ENCODE measurements at places on chromosomes 5 and 9. TPM values are rescaled to one million over a fixed set of nuclear protein-coding genes. Genes with fewer than 3 reads are reported as not detected.

GRCh38 chr9:107193251-107193650 is 89.8 kb upstream of the RAD23B start:
- DNase-seq: no peak

GRCh38 chr5:167771571-167771970 is 519.9 kb upstream of the WWC1 start:
- no peak for DNase-seq

- peak; percentile 59 for DNase-seq
These were observed 232.3 kb downstream of the GAS1 start for GRCh38 chr9:86714999-86715398.

- DNase-seq: no peak
These were observed 416.4 kb upstream of the IRX1 start for GRCh38 chr5:3179220-3179619.

DNA sequence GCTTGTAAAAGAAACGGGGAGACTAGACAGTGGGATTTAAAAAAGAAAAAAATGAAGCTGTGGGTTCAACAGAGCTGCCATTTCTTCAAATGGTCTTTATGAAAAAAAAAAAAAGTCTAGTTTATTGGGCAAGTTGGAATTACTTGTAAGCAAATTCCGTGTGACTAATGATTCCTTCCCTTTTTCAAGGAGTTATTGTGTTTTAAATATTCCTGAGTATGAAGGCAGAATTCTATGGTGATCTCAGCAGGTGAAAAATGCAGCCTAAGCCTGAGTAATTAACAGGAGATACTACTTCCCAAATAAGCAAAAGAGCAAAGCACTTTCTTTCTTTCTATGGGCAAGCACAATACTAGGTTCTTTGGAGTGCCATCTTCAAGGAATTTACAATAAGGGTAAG is 481.9 kb downstream of the ZNF608 start:
- no peak for DNase-seq

GRCh38 chr5:117204404-117204803 is 629.8 kb upstream of the SEMA6A start:
- DNase-seq: no peak

DNA sequence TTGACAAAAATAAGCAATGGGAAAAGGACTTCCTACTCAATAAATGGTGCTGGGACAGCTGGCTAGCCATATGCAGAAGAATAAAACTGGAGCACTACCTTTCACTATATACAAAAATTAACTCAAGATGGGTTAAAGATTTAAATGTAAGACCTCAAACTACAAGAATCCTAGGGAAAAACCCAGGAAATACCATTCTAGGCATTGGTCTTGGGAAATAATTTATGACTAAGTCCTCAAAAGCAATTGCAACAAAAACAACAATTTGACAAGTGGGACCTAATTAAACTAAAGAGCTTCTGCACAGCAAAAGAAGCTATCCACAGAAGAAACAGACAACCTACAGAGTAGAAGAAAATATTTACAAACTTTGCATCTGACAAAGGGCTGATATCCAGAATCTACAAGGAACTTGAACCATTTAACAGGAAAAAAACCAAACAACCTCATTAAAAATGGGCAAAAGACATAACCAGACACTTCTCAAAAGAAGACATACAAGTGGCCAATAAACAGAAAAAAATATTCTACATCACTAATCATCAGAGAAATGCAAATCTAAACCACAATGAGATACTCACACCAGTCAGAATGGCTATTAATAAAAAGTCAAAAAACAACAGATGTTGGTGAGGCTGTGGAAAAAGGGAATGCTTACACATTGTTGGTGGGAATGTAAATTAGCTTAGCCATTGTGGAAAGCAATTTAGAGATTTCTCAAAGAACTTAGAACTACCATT is 75.2 kb upstream of the CPEB4 start:
- no peak for DNase-seq

GRCh38 chr5:174229514-174230370 is 184.2 kb downstream of the NSG2 start:
- DNase-seq: no peak

- no peak for DNase-seq
These were observed 40.3 kb downstream of the SERINC5 start for GRCh38 chr5:80215523-80215922.

GRCh38 chr9:36276781-36277181 is 18.5 kb upstream of the GNE start:
- peak; percentile 94 for DNase-seq

- no peak for DNase-seq
These were observed 142.5 kb upstream of the VLDLR start for GRCh38 chr9:2479056-2479565.

DNA sequence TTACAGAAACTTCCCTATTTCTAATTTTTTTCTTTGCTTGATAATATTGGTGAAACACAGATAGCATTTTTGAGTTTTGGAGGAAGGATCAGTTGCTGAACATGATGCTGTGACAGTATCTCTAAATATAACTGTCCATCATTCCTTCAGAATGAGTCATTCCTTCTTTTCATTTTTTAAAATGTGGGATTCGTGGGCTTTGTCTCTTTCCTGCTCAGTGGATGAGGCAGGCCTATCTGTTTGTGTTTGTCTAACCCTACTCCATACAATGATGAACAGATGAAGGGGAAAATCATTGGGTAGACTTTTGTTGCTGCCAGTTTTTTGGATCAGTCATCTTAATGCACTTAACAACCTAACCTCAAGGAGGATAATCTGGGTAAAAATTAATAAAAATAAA is 15.7 kb upstream of the OR13C8 start:
- DNase-seq: peak; percentile 75

GRCh38 chr5:169534311-169534880 is 49.2 kb upstream of the SPDL1 start:
- no peak for DNase-seq

DNA sequence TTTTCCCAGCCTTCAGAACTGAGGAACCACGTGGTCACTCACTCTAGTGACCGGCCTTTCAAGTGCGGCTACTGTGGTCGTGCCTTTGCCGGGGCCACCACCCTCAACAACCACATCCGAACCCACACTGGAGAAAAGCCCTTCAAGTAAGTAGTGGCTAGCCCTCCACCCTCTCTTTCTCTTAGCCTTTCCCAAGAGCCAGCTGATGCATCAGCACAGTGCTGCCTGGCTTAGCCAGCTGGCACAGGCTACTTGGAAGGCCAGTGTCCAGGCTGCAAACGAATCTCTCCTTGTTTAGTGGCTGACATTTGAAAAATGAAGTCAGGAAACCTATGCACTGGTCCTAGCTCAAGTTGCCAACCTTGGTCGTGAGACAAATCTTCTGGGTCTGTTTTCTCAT is 91.1 kb downstream of the PRDM6 start:
- no peak for DNase-seq

- DNase-seq: peak; percentile 41
These were observed 222.6 kb downstream of the MEF2C start for GRCh38 chr5:88660264-88660946.

GRCh38 chr5:27140831-27141230 is 102.4 kb upstream of the CDH9 start:
- peak; percentile 46 for DNase-seq

GRCh38 chr9:17075146-17075757 is 59.6 kb upstream of the CNTLN start:
- DNase-seq: no peak

GRCh38 chr9:123654994-123655637 is 274.8 kb downstream of the DENND1A start:
- DNase-seq: no peak

GRCh38 chr9:93207860-93208734 is 24.2 kb downstream of the WNK2 start:
- DNase-seq: no peak

- no peak for DNase-seq
These were observed 7.5 kb upstream of the UBE2R2 start for GRCh38 chr9:33809506-33809905.

DNA sequence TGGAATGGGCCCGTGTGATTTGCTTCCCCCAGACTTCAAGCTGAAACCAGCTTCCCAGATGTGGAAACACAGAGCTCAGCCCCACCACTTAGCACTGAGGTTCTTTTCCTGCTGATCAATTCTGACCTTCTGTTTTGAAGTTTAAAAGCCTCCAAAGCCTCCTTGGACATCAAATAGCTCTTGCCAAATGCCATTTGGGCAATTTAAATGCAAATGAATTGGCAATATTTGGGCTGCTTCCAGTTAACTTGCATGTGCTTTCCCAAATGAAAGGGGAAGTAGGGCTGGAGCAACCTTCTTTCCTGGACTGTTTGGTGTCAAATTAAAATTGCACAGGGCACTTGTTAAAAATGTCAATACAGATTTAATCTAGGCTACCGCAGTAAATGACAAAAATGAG is 710.5 kb downstream of the TLR4 start:
- no peak for DNase-seq

- peak; percentile 76 for DNase-seq
These were observed 18.4 kb upstream of the ERCC6L2 start for GRCh38 chr9:95857124-95857523.

GRCh38 chr5:139193928-139194327 is 4.2 kb downstream of the SIL1 start:
- no peak for DNase-seq

DNA sequence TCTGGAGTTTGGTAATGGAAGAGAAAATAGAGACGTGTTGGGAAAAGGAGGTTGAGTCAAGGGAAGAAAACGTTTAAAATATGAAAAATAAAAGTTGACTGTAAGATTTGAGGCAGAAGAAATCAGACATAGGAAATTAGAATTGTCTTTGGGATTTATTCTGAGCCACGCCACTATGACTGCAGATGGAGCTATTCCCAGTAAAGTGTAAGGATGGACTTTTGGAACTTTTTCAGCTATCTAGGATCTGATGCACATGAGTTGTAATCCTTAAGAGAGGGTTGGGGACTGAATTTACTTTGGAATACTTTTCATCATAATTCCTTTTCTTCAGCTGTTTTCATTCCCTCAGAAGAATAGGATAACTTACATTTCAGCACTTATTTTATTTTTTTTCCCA is 336.7 kb downstream of the FAM170A start:
- DNase-seq: peak; percentile 10

GRCh38 chr5:43889233-43889632 is 286.3 kb downstream of the NNT start:
- no peak for DNase-seq

- DNase-seq: peak; percentile 84
These were observed 11.0 kb downstream of the TMEM268 start for GRCh38 chr9:114621975-114622609.

DNA sequence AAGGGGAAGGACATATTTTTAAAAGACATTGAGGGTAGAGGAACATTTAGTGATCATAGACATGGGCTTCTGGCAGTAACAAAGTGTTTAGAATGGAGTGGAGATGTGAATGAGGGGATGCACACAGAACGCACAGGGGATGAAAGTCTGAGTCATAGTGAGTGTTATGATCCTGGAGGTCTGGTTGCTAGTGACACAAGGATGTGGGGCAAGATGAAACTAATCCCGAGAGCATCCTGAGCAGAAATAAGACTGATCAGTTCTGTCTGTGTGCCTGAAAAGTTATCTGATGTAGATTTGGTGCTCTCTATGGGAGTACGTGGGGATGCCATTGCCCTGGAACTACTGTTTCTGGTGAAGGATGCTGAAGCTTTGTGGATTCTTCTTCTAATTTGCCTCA is 141.1 kb downstream of the CHSY3 start:
- DNase-seq: peak; percentile 67

GRCh38 chr5:168121138-168121494 is 170.3 kb upstream of the WWC1 start:
- DNase-seq: no peak

GRCh38 chr9:18922161-18922885 is 110.7 kb downstream of the SAXO1 start:
- DNase-seq: no peak

DNA sequence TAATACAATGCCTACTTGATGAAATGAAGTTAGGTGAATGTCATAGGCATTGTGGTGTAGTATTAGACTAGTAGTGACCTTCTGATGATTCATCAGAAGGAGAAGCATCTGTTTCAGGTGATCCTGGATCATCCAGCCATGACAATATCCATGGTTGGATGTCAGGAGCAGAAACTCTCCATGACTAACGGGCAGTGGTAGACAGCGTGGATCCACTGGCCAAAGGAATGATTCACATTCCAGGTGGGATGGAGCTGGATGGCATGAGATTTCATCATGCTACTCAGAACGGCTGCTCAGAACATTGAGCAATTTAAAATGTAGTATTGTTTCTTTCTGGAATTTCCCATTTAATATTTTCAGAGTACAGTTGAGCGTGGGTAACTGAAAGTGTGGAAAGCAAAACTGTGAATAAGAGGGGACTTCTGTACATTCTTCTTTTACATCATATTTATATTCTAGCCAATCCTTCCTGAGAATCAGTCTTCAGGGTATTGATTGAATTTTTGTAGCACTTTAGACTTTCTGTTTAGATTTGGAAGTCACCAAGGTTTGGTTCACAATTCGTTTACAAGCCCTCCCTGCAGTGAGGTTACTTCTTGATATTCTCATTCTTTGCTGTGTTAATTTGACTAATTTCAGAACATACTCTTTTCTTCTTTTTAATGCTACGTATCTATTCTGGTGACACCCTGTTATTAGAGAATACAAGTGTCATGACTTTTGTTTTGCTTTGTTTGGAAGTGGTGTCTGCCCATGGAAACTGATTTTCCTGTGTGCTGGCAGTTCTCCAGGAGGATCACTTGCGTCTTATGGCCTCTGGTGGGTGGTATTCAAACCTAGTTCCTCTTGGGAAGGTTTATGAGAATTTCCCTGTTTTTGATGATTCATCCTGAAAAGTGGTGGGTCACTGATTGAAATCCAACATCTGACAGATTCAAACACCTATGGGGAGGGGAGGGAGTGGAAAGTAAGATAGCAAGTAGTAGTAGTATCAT is 12.2 kb upstream of the CLINT1 start:
- peak; percentile 54 for DNase-seq

GRCh38 chr9:25427898-25428297 is 250.3 kb downstream of the TUSC1 start:
- no peak for DNase-seq

Gene DPYSL3
- 66.9 TPM for total RNA-seq

Gene GARIN3
- not detected for total RNA-seq

Gene DENND1A
- 20.6 TPM for total RNA-seq

Gene SKIC3
- total RNA-seq: 98.6 TPM

Gene ABLIM3
- 75.5 TPM for total RNA-seq

Gene FBP1
- total RNA-seq: not detected

Gene CCDC192
- total RNA-seq: not detected

Gene ORM2
- not detected for total RNA-seq

Gene C1QTNF3
- 0.40 TPM for total RNA-seq

Gene SREK1
- total RNA-seq: 39.7 TPM

Gene PAEP
- total RNA-seq: not detected

Gene CD14
- total RNA-seq: 0.96 TPM

Measured in LHCN-M2 (cell line).